ENCODE measurements at places on chromosomes 7 and 10. TPM values are rescaled to one million over a fixed set of nuclear protein-coding genes. Genes with fewer than 3 reads are reported as not detected.

Gene THSD7A
- 1.2 TPM for total RNA-seq

- no peak for DNase-seq
- H3K27me3 ChIP-seq = no peaks in the 10 kb centered on the region
- peaks cover 9% of the 10 kb centered on the region for H3K4me1 ChIP-seq
- H3K4me3 ChIP-seq = no peak overlapping the region
- H3K36me3 ChIP-seq = no peaks in the 10 kb centered on the region
Measured at GRCh38 chr7:13849163-13849892, 140.1 kb downstream of the ETV1 start.

DNA sequence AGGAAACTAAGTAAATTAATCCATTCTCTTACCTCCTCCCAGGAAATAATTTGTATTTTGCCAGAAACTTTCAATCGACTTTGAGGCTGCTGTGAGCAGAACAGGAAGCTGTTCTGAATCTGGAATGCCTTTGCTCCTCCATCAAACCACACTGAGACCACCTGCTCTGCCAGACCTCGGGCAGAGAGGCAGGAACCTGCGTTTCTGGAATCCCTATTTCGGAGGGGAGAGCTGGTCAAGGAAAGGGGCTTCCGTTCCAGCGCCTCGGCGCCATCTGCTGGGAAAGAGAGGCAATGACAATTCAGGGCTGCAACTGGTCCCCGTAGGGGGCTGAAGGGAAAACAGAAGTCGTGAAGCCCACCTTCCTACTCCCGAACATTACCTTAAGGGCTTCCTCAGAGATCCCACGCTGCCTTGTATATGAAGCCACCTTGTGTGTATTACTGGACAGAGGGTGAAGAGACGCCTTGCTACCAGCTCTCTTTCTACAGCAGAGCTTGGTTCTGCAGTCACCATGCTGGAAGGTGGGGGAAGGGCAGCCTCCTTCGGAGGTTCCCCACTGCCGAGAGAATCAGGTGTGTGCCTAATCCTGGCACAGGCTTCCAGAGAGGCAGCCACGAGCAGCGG is 31.2 kb downstream of the ZNF467 start:
- peaks cover 2% of the 10 kb centered on the region for H3K4me1 ChIP-seq
- H3K4me3 ChIP-seq = peak overlapping the region; percentile 65
- no peaks in the 10 kb centered on the region for H3K27me3 ChIP-seq
- DNase-seq = peak; percentile 93
- no peak overlapping the region for H3K27ac ChIP-seq

DNA sequence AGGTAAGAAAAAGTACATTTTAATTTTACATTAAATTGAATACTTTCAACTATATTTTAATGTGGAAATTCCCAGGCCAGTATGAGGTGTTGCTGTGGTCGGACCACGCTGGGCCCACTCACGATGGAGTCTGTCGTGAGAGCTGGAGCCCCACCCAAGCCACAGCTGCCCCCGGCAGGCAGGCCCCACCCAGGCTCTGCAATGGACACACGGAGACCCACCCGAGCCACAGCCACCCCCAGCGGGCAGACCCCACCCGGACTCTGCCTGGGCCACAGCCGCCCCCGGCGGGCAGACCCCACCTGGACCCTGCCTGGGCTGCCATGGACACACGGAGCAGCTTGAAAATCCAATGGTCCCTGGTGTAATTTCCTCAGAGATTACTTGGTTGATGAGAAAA is 141.3 kb downstream of the PTPRN2 start:
- H3K4me1 ChIP-seq = peaks cover 12% of the 10 kb centered on the region
- no peaks in the 10 kb centered on the region for H3K27me3 ChIP-seq
- no peaks in the 10 kb centered on the region for H3K36me3 ChIP-seq
- no peak overlapping the region for H3K27ac ChIP-seq
- no peak overlapping the region for H3K4me3 ChIP-seq
- DNase-seq = no peak

All from H1 (cell line).